ENCODE measurements at places on chromosomes 3 and 15.

DNA sequence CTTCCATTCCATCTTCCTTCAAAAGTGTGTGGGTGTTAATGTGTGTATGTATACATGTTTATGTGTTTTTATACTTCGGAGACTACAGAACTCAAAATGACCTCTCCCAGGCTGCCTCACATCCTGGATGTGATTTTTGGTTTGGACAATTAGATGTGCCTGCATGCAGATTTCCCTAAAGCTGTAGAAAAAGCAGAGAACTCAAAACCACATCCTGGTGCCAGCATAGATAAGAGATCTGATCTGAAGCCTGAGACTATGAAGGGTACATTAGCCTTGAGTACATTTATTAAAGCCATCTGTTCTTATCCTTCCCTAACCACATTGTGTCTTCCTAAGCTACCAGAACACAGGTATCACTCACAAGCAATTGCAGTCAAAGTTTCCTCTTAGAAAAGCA, 319.4 kb upstream of the RASGRP1 start:
- DNase-seq, result no peak

GRCh38 chr3:122074621-122075265, 19.6 kb downstream of the CD86 start:
- DNase-seq, result no peak

DNA sequence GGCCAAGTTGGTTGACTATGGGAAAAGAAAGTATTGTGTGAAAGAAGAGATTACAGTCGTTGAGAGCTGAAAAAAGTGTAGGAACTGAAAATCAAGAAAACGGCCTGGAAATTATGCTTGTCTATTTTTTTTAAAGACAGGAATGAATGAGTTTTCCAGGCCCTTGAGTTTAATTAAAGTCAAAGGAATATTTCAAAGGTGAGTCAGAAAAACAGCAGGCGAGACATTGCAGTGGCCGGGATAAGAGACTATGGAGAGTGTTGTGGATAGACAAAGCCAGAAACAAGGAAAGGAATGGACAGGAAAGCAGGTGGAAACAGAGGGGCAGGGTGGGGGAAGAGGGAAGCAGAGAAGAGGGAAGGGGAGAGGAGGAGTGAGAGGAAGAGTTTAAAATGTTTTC, 275.1 kb upstream of the LRTM1 start:
- DNase-seq, result no peak

DNA sequence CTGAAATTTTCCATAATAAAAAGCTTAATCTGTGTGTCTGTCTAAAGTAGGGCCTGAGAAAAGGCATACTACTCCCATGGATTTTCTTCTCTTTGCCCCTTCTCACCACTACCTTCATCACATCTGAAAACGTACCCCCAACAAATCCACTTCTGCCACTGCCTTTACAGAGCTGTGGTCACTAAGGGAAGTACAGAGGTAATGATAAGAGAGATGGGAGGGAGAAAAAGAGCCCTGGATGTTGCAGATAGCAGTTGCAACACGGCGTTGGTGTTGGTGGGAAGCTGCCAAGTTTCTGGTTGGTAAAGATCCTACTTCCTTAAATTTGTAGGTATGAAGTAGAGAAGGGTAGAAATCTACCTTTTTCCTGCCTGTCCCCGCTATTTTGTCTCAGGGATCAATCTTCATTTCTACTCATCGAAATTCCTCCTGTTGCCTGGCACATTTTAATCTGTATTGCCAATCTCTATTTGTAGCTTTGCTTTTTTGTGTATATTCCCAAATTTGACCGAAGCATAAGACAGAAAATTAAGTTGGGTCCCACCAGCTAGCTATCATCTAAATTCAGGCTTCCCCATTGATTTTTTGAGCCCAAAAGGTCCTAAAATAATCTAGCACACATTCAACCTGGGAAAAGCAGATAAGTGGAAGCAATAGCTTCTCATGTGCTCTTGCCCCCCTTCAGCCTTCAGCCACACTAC, 102.9 kb downstream of the TFDP2 start:
- no peak for DNase-seq

GRCh38 chr3:161093895-161094294, 11.3 kb downstream of the B3GALNT1 start:
- no peak for DNase-seq

DNA sequence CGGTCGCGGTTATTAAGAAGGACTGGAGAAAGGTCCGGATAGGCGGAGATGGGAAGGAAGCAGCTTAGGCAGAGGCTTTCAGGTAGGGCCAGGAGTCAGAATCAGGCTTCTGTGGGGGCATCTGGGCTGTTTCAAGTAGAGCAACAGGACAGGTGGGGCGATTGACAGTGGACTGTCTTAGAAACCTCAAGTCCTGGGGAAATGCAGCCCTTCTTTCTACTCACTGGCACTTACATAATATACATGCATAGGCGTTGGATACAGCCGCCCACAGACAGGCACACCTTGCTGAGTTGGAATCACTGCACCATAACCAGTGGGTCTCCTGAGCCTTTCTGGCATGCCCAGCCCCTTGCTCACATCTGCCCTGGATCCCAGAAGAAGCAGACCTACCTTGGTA, 730 bp downstream of the MYD88 start:
- DNase-seq, result no peak

- DNase-seq, result no peak
These were observed 458.9 kb downstream of the FHIT start for GRCh38 chr3:60792249-60792852.

GRCh38 chr3:122911901-122912300, 115.7 kb downstream of the SEMA5B start:
- DNase-seq, result no peak

DNA sequence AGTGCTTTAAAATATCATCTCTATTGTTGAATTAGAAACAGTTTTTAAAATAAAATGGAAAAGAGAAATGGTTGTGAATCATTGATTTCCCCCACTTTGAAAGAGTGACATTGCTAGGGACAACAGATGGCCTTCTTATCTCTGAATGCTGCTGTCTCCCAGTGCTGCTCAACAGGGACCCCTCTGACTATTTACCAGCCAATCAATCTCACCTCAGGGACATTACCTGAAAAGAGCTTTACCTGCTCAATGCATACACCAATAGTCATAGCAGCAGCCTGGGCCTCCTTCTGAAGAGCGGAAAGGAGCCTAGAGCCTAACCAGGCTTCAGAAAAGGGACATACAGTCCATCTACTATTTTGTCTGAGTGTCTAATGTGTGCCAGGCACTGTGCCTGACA, 162.8 kb downstream of the CGGBP1 start:
- DNase-seq, result no peak

DNA sequence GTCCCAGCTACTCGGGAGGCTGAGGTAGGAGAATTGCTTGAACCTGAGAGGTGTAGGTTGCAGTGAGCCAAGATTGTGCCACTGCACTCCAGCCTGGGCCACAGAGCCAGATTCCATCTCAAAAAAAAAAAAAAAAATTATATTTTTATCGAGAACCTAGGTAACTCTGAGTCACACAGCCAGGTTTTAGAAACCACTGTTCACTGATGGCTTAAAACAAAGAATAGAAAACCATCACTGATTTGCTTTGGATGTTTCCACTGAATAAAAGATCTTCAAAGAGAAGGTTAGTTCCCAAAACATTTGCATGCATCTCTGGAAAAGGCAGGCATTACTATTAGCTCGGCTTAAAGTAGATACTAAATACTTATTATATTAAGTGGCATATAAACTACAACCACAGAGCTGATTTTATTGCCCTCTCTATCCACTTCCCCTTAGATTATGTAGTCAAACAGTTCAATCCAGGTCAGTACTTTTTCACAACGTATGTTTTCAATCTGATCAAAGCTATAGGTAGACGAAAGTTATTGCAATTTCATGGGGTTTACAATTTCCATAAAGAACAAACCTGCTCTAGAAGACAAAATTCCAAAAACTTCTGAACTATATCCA, 1.4 kb downstream of the B4GALT4 start:
- no peak for DNase-seq

- no peak for DNase-seq
These were observed 94.3 kb upstream of the C3orf80 start for GRCh38 chr3:160130950-160131349.

DNA sequence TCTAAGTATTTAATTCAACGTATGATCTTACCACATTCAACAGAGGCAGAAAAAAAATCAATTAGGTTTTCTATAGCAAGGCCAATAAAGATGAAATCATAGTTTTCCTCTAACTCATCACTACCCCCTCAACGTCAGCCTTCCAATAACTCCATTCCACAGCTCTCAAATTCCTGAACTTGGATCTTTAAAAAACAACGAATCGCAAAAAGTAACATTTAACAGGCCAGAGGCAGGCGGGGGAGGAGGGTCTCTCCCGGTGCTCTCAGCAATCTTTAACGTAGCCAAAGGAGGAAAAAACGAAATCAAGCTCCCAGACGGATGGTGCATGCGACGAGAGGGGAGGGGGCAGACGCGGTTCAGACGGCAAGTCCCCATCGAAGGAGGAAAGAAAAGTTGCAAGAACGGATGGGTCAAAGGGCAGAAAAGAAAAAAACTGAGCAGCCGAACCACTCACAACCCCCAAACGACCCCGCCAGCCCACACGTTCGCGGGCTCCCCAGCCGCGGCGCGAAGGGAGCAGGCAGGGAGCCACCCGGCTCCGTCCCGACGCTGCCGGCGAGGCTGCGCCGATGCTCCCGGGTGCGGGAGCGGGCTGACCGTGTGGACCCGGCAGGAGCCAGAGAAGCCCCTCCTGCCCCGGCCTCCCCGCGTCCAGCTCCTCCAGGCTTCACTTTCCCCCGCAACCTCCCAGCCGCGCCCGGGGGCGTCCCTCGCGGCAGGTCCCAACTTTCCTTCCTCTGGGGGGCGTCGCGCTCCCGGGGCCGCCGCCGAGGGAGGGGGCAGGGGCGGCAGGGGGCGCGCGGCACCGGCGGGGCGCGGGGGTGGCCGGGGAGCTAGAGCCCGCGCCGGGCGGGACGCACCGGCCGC, 703 bp downstream of the PEAK1 start:
- peak; percentile 66 for DNase-seq

All from hepatocyte (in vitro differentiated cells).